Stimulated activated CD4-positive, alpha-beta T cell treated with anti-CD3 and anti-CD28 coated beads, Interleukin-12 subunit alpha, Interleukin-12 subunit beta, amount 100 ng/mL, for 4 hours (primary cell): ENCODE measurements at places on chromosomes 3 and 15.

DNA sequence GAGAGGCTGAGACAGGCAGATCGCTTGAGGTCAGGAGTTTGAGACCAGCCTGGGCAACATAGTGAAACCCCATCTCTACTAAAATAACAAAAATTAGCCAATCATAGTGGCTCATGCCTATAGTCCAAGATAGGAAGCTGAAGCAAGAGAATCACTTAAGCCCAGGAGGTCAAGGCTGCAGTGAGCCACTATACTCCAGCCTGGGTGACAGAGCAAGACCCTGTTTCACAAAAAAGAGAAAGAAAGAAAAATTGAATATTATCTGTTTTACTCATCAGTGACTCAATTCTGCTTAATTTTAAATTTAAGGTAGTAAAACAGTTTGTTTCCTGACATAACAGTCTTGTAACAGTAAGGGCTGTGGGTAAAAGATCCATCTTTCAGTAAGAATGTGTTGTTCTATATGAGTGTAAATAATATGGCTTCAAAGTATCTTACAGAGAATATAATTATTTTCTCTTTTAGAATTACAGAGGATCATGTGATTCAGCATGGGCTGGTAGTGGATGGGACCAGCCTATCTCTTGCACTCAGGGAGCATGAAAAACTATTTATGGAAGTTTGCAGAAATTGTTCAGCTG, 85.8 kb downstream of the ATP11B start:
- DNase-seq: no peak

DNA sequence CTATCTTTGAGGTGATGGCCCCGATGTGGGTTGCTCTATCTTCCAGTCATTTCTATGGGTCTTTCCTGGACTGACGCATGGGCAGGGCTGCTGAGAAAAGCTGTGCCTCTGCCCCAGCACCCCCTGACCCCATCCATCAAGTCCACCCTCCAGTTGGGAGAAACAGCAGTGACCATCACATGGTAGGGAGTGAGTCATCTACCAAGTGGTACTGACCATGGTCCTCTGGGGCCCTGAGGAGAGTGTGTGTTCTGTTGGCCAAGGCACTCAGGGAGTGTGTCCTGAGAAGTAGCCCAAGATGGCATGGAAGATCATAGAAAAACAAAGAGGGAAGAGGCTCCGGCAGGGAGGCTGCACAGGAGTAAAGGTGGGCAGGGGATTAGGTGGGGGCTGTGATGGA, 1.6 kb upstream of the DNAH1 start:
- no peak for DNase-seq

GRCh38 chr15:68697711-68698690, 119.2 kb downstream of the CORO2B start:
- no peak for DNase-seq

DNA sequence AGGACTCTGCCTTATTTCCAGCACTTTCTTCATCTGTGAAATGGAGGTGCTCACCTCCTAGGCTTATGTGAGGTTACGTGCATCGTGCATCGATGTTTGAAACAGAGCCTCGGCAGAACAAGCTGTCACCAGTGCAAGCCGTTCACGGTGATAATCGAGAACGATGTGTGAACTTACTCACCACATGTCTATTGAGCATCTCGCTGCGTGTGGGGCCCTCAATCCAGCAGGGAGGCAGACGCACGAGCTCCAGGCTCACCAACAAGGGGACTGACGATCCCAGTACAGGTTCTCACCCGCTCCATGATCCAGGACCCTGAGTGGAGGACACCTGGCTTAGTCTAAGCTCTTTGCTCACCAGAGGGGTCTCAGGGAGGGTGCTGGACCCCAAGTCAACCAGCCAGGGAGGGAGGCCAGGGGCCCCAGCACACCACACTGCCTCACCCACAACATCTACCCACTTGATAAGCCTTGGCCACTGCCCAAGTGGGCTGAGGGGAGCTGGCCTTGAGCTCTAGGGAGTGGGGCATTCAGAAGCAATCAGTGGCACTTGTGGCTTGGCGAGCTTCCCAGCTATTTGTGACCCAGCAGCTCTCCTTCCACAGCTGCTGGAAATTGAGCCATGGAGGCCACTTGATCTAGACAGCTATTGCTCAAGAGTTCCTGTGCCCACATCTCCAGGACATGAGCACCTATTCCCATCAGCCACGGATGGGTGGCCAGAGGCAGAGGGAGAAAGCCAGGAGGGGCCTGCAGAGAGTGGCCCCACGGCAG, 34.4 kb upstream of the SLC6A1 start:
- DNase-seq: no peak

GRCh38 chr3:13352621-13353131, 67.4 kb downstream of the NUP210 start:
- peak; percentile 21 for DNase-seq

DNA sequence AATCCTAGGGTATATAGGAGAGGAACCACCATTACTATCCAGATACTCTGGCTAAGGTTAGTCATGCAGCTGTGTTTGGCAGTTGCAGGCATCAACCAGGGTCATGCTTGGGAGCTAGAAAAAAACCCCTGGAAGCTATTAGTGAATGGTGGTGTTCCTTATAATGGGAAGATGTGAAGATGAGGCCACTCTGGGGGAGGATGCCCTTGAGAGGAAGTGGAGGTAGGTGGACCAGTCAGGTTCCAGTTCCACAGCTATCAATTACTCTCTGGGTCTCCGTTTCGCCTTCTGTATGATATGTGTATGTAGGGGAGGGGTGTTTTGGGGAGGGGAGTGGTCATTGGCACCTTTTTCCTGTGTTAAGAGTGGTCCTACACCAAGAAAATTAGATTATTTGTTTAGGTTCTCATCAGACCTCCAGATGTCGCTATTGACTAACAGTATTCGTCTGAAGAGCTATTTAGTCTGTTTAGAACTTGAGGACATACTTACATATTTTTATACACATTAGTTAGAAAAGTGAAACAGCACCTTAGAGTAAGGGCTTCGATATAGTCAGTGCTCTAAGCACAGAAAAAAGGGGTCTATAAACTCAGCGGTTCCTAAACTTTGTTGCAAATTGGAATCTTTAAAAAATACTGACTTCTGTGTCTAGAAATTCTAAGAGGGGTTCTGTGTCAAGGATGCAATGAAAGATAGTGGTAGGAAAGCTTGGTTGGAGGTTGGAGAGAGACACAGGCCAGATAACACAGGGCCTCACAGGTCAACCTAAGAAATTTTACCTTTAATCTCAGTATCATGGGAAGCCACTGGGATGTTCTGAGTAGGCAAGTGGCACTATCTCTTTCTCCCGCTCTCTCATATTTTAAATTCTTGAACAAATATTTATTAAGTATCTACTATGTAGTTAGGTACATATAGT, 9.1 kb upstream of the HPS3 start:
- no peak for DNase-seq

GRCh38 chr3:102353148-102353547, 81.7 kb upstream of the ZPLD1 start:
- no peak for DNase-seq

- DNase-seq: no peak
Measured at GRCh38 chr15:91921188-91921842, 67.8 kb downstream of the SLCO3A1 start.

DNA sequence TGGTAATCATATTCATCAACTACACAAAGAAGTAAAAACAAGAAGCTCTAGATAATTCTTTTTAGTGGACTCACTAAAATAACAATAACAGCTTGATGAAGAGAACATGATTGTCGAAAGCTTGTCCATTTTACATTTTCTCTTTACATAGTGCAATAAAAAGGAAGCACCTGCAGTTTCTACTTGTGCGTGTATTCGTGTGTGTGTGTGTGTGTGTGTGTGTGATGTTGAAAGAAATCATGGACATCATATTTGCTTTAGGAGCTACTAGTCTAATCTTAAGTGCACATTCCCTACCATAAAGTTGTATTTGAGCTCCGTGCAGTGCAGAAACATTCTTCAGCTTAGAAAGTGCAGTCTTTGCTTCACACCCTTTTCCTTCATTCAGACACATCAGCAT, 288.8 kb downstream of the ZBTB20 start:
- DNase-seq: no peak

DNA sequence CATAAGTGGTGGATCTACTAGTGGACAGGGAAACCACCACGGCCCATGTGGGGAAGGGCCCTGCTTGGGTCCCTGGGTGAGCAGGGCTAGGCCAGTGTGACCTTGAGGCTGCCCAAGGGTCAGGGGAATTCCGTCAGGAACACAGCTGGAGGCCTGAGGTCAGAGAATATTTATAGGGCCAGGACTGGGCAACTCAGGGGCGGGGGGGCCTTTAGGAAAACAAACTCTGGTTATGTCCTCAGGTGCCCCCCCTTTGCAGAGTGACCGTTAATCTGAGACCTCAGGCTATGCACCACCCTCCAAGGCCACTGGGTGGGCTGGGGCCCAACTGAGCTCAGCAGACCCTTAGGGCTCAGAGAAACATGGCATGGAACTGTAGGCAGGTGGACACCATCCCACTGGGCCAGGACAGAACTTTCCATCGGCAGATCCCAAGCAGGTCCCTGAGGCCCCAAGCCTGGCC, 2.5 kb downstream of the TWF2 start:
- no peak for DNase-seq

DNA sequence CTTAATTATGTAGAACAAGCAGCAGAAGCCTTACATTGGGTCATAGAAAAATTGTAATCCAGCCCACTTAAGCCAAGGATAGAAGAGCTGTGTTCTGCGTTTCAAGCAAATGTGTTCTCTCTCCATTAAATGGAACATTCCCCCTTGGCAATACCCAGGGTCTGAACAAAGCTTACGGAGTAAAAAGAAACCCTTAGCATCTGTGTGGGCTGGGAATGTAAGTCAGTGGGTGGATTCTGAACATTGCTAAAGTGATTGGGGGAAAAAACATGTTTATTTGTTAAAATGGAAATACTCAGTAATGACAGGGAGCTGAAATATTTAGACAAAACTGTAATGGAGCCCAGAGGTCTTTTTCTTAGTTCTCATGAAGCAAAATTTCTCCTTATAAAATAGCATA, 147.4 kb downstream of the DUT start:
- no peak for DNase-seq

DNA sequence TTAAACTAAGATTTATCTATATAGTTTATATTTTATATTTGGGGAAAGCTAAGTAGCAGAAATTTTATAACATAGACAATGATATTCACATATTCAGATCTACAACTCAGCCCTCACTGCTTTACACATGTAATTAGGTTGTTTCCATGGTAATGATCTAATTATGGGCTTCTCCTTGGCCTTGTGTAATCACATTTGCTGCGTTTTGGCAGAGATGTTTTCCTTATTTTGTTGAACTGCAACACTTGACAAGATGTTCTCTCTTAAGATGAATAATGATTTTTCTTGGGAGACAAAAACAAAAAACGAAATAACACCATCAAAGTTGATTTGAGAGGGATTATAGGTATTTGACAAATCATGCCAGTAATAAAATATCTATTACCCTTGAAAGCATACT, 635.6 kb upstream of the TBL1XR1 start:
- DNase-seq: no peak

- DNase-seq: no peak
Measured at GRCh38 chr3:62607287-62608029, 234.1 kb upstream of the FEZF2 start.
